ENCODE measurements at places on chromosomes 7 and 10.

DNA sequence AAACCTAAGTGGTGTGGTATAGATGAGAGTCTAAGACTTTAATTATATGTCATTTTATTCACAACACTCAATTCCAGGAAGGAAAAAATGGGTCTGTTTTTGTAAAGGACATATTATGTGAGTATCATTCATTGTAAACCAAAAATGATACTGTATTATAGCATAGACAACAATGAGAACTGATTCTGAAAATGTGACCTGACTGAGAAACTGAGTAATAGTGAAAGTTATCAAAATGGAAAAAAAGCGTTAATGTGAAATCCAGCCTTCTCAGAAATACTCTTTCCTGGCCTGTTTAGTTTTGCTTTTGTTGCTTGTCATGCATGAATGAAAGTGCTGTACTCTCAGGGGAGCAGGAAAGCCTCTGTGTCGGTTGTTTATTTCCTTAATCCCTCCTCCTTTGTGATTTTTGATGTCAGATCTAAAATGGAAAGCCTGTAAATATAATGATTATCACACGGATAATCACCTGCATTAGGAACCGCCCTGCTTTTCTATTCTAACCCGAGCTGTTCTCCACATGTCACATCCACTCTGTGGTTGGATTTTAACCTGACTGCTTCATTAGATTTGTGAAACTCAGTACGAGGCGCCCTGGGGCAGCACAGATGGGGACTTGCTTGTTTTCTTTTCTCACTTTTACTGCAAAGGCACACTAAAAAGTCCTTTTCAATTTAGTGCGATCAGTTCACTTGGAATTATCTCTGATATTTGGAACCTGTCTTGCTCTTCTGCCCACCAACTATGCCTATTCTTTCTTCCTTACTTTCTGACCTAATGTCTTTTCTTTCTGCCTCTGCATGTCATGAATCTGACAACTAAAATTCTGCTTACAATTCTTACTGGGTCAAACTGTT lies 240.9 kb upstream of the KAT6B start:
- DNase-seq, result no peak

DNA sequence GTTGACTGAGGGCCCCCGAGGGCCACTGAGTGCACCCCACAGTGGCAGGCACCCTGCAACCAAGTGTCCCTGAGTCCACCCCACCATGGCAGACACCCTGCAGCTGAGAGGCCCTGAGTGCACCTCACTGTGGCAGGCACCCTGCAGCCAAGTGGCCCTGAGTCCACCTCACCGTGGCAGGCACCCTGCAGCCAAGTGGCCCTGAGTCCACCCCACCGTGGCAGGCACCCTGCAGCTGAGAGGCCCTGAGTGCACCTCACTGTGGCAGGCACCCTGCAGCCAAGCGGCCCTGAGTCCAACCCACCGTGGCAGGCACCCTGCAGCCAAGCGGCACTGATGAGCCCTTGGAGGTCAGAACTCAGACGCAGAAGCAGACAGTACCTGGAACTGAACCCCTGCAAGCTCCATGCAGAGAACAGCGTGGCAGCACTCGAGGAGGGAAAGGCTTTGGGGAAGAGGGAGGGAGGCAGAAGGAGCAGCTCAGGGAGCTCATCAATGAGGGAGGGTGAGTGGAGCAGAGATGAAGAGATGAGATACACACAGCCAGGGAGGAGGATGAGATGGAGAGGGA lies 156.5 kb downstream of the WDR37 start:
- DNase-seq, result no peak

GRCh38 chr7:157395206-157395605 lies 58.4 kb downstream of the DNAJB6 start:
- no peak for DNase-seq

- DNase-seq, result no peak
Measured at GRCh38 chr10:91210435-91210834, 10.0 kb upstream of the PCGF5 start.

DNA sequence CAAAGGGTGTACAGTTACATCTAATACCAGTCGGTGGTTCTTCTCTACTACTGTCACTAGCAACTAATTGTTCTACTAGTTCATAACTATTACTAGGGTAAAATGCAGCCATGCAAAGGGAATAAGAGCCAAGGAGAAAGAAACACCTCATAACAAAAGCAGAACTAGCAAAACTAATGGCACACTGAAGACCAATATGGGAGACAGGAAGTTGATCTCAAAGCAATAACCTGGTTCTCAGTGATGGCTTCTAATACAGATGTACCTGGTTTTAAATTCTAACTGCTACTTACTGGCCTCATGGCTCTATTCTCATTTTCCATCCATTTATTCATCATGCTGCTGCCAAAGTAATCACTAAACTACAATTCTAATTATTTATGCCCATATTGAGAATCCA lies 170.3 kb downstream of the SEMA3E start:
- no peak for DNase-seq

GRCh38 chr7:54833001-54833467 lies 74.0 kb upstream of the SEC61G start:
- no peak for DNase-seq

GRCh38 chr10:3494131-3494837 lies 290.7 kb downstream of the KLF6 start:
- DNase-seq, result no peak

GRCh38 chr7:95794917-95795515 lies 22.7 kb downstream of the DYNC1I1 start:
- no peak for DNase-seq

DNA sequence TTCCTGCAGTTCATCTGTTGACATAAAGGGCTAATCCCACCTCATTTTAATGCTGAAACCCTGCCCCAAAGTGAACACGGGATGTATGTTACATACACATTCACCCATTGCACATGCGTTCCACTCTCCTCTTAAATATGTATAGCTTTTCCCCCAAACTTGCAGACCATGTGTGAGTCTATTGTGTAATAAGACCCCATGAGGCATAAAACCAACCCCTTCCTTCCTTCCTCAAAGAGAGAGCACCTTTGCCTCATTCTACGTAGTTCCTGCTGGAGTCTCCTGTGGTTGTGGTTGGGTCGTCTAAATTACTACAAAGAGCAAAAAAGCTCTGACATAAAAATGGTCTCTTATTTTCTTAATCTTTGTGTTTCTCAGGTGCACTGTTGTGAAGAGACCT lies 345.7 kb upstream of the KLF6 start:
- no peak for DNase-seq

- no peak for DNase-seq
Measured at GRCh38 chr10:49207113-49207512, 18.9 kb upstream of the TMEM273 start.

DNA sequence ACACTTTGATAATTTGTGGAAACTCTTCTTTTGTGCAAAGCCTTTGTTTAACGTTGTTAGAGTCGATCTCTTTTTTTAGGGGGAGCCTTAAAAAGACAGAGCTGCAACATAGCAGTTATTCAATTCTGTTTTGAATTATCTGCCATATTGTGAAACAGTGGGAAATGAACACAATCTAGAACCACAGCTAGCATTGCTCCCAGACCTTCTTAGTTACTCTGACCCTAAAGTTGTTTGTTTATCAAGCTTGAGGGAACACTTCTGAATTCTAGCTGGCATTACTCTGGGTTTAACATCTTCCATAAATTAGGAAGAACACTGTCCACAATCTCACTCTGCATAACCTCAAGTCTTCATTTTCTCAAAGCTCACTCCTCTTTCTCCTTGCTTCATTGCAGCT lies 217.7 kb downstream of the PRKG1 start:
- no peak for DNase-seq

GRCh38 chr10:33270971-33271370 lies 63.5 kb downstream of the NRP1 start:
- DNase-seq, result no peak
